ENCODE measurements at places on chromosomes 2 and 18.

DNA sequence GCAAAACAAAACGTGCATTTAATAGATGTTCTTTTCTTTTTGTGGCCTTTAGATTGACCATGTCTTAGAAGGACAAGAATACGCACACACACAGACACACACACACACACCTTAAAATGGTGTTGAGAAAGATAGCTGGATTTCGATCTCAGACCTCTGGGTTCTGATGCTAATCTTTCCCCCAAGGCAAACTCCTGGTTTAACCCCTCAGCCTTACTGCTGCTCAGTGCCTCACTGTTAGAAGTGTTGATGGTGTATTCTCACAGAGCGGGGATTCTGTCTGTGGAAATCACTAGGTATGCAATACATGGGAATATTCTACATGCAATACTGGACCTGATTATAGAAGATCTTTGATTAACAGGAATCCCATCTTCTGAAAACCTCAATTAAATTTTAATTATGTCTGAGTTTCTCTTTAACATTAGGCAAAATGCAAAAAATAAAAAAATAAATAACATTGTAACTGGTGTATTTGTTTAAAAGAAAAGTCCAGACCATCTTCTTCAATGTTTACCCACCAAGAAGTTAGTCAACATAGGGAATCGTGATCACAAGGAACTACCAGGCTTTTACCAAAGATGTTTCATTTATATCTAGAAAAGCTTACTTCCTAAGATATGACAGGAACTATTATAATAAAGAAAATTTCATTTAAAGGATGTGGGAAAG, 613.5 kb downstream of the LRP1B start:
- DNase-seq = no peak

DNA sequence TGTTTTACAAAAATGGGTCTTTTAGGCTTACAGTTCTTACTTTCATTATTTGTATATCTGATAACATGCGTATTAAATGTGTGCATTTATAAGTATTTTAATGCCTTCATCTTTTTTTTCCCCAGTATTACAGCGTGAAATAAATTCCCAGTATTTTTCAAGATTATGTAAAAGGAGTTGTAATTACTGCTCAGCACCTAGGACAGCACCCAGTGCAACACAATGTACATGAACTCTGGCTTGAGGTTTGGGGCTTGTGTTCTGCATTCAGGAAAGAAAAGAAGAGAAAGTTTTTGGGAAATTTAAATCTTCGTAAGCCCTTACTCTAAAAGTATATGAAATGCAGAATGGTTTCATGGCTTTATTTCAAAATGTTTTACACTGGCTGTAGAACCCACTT, 16.7 kb downstream of the ZNF638 start:
- no peak for DNase-seq

GRCh38 chr18:48250362-48250907, 158.7 kb downstream of the ZBTB7C start:
- DNase-seq = no peak

DNA sequence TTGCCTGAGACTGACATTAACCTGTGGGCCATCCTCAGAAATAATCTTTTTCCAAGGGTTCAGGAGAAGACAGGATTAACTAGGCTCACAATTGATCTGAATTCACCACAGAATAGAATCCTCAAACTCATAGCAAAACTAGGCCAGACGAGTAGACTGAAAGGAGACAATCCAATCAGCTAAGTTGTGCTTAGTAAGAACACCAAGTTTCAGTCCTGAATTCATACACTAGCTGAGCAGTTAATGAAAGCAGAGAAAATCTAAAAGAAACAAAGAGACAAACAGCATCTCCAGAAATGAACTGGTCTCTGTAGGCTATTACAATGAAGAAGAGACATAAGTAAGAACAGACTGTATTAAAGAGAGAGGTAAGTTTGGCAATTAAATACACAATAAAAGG, 89.5 kb downstream of the GORASP2 start:
- DNase-seq = no peak

DNA sequence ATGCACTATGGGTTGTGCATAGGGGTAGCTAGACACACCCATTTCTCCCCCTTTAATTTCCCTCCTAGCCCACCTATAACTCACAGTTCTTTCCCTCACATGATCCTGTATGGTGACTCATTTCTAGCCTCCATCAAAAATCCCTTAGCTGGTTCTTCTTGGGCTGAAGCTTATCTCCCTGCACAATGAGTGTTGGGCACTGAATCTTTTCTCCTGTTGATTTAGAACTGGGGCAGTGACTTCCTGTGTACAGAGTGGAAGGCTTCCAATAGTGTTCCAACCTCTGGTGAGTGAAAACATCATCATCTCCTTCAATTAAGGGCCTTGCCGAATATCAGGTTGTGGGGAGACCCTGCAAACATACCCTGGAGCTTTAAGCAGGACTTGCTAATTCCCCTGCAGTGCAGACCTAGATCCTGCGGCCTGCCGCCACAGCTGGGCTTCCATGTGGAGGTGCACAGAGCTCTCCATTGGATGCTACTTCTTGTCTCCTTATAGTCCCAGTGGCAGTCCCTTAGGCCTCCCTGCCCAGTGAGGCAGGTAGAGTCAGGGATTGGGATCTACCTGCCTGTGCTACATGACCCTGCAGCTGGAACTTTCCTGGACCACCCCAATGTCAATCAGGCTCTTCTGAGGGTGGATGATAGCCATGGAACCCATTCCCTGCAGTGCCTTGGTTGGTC, 121.8 kb downstream of the PLB1 start:
- no peak for DNase-seq

GRCh38 chr18:29651122-29651680, 1391.3 kb downstream of the DSC3 start:
- no peak for DNase-seq

GRCh38 chr2:230902180-230902899, 22.7 kb downstream of the GPR55 start:
- peak; percentile 50 for DNase-seq

DNA sequence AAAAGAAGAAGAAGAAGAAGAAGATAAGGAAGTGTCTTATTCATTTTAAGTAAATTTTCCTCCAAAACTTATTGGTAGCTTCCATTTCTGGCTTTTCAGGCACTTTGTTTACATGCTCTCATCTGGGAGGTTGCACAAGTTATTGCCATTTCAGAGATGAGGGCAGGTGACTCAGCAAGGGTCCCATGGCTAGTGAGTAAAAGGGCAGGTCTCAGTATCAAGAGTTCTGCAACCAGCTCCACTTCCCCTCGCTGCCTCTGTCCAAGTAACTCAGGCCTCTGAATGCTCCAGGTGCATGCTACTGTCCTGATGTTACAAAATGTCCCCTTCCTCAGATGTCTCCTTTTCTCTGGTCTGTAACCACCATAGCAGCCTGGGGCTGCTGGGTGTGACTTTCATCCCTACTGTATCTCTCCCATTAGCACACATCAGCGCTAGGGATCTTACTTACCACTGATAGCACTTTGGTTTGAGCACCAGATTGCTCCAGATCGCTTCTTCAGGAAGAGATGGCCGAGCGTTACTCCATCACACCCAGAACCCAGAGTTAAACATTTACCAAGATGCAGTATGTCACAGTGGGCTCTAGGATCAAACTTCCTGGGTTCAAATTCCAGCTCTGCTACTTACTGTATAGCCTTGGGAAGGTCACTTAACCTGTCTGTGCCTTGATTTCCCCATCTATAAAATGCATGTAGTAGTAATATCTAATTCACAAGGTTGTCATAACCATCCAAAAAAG, 57.4 kb upstream of the LAPTM4A start:
- DNase-seq = no peak

DNA sequence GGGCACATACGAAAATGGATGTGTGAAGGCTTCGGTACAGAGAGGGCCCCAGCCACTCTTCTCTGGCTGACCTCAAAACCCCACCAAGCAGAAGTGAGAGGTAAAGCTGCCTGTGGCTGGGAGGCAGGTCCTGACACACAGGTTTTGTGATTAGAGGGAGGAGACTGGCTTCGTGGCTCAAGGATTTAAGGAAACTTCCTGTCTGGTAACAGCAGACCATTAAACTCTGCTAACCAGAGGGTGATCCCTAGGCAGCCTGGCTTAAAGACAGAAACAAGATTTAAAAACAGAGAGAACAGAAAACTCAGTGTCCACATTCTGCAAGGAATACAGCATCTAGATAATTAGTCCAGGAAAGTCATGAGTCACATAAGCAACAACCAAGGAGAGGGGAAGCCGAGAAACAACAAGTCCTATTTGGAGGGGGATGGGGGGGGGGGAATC, 101.9 kb downstream of the NFATC1 start:
- no peak for DNase-seq

- no peak for DNase-seq
Observed at GRCh38 chr18:55229682-55230081, 270.4 kb upstream of the CCDC68 start.

DNA sequence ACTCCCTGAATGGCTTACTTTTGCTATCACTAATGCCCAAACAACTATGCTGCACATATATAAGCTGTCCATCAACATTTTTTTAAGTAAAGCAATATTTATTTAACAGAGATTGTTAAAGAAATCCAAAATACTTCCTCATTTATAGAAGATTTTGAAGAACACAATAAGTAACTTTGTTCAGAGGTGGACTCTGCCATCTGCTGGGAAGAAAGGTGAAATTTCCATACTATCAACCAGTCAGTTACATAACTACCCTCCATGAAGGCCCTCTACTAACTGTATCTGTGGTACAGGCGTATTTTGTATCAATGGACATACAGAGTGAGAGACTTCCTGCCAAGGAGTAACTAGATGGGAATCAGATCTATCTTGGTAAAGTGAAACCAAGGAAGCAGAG, 106.0 kb downstream of the DTNB start:
- peak; percentile 39 for DNase-seq

DNA sequence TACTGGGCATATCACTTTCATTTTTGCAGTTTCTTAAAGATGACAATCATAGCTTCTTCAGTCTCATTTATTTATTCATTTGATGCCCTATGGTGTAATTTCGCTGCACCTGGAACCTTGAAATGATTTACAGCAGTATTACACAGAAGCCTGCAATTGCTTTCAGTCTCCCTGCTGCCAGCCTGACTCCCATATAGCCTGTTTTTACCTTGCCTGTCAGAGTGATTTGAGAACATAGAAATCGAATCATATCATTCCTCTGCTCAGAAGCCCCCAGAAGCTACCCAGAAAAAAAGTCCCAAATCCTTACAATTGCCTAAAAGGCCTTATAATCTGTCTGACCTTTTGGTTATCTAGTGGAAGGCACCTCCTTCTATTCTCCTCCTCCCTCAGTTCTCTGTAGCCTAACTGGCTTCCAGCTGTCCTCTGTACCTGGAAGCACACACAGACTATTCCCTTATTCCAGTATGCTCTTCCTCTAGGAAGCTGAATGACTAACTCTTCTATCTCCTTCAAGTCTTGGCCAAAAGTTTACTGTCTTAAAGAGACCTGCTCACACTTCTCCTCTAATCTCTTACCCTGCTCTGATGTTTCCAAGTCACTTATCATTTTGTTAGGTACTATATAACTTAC, 12.6 kb downstream of the SCN3A start:
- no peak for DNase-seq

DNA sequence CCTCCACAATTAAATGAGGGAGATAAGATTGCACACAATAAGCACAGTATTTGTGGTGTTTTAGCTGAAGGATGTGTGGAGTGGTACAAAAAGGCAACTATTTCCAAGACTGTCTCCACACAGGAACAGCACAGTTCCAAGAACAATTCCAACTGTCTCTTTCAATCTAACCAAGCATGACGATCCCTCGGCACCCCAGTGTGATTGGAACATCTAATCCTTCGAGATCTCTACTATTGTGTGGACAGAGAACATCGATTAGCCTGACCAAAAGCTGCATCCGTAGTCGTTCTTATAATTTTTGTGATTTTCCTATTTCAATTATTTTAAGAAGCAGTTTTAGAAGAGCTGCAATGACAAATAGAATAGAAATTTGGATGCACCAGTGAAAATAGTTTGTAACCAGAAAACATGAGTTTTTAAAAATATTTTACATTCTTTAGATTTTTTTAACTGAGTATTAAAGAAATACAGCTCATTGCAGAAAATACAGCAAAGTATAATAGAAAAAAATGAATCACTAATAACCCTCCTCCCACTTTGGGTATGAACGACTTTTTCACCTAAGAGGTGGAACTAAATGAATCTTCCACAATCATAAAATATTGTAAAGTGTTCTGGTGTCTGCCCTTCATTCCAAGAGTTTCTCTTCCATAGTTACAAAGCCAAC, 76.4 kb upstream of the CABLES1 start:
- DNase-seq = no peak

GRCh38 chr2:144452169-144452988, 67.5 kb downstream of the ZEB2 start:
- no peak for DNase-seq

DNA sequence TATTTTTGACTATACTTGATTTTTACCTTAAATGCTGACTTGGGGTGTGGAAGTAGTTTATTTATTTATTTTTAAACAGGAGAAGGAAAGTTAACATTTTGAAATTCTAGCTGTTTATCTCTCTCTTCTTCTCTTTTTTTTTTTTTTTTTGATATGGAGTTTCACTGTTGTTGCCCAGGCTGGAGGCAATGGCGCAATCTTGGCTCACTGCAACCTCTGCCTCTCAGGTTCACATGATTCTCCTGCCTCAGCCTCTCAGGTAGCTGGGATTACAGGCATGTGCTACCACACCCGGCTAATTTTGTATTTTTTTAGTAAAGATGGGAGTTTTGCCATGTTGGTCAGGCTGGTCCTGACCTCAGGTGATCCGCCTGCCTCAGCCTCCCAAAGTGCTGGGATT, 11.1 kb downstream of the WDR43 start:
- no peak for DNase-seq

DNA sequence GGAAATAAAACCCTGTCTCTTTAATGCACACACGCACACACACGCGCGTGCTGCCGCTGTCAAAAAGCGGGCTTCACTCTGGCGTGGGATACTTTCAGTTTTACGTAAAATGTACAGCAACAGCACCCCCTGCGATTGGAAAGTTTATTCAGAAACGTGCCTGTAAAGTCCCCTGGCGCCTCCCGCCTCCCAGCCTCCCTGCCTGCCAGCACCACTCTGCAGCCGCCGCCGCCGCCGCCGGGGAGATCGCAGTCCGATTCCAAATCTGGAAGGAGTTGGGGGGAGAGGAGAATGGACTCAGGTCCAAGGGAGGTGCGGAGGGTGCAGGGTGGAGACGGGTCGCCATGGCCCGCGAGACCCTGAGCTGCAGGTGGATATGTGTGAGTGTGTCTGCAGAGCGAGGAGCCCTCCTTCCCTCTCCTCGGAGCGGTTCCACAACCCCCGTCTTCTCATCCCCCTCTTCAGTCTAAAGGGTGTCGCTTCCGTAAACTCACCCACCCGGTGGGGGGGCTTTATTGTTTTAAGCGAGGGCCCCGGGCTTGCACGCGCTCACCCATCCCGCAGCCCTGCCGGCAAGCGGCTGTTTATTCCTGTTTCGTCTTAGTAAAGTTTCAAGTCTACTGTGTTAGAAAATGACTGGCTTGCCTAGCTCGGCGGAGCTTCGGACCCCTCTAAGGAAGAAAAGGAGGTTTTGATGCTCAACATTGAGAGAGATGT, 1.8 kb upstream of the BCL11A start:
- peak; percentile 92 for DNase-seq

- no peak for DNase-seq
Observed at GRCh38 chr2:171178993-171179392, 18.3 kb upstream of the TLK1 start.
